ENCODE measurements at places on chromosomes 4 and X.
A peak's percentile ranks its signal among the peaks of the same experiment; 100 is the strongest.

GRCh38 chr4:3009422-3009821 is 46.1 kb downstream of the GRK4 start:
- DNase-seq = no peak

DNA sequence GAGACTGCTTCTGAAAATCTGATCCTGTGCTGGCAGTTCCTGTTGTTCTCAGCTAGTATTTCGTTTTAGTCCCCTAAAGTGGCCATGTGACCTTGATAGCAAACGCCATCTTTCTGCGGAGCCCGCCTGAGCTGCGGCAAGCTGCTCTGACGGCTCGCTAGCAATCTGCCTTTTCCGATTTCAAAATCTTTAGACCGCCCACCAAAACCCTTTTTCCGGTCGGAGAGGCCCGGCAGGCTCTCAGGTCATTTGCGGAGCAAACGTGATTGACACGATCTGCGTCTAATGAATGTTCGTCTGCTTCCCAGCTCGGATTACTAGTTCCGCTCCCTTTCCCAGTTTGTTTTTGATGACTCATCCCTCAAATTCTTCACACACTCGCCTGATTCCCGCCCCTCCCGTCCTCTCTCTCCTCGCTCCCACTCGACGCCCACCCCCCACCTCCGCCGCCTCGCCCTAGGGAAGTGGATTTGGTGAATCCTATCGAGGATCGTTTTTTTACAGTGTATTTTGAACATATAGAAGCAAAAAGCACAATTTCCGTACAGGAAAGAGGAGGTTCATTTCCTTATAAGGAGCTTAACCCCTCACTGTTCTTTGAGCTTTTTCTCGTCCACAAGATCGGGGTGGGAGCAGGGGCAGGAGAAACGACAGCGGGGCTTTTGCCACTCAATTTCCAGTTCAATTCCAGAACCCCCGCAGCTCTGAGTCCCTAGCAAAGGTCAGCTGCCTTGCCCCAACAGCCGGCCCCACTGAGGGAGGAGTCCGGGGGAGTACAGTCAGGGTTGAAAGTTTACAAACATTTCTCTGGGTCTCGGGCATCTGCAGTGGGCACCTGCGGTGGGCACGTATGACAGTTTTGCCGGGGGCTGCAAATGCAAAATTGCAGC is 37.5 kb downstream of the NLGN3 start:
- DNase-seq = peak; percentile 95

- no peak for DNase-seq
Measured at GRCh38 chrX:130637591-130637990, 235.8 kb downstream of the RBMX2 start.

DNA sequence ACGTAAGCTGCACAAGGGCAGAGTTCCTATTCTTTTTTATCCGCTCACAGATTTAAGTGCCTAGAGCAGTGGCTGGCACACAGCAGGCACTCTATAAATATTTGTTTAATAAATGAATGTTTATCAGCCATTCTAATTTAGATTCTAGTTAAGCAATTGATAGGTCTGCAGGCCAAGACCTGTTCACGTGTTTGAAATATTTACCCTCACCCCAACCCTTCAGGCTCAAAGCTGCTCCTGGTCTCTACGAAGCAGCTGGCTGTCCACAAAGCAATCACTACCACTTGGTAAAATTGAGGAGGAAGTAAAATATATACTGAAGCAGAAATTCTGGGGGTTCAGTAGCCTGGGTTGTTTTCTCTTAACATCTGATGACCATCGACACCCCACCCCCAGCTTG is 158.1 kb downstream of the MGST2 start:
- no peak for DNase-seq

DNA sequence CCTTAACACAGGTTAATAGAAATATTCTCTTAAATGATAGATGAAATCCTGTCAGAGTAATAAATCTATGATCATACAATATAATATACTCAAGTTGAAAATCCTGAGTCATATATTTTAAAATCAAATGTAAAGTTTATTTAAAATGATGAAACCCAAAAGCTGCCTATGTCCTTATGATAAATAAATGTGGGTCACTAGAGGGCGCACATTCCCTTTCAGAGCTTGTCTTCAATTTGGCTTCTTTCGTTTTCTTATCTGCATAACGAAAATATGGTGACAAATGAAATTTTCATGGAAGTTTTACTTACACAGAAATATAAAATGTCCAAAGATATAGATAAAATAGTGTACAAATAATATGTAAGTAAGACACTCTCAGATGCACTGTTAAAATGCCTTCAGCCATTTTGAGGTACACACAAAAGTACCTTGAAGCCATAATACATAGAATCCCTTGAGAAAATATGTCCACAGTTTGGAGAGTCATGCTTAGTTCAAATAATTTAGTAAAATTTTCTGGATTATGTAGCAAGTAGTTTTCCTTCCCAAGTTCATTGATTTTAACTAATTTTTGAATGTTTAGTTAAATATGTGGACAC is 680.4 kb downstream of the DMD start:
- DNase-seq = peak; percentile 3

DNA sequence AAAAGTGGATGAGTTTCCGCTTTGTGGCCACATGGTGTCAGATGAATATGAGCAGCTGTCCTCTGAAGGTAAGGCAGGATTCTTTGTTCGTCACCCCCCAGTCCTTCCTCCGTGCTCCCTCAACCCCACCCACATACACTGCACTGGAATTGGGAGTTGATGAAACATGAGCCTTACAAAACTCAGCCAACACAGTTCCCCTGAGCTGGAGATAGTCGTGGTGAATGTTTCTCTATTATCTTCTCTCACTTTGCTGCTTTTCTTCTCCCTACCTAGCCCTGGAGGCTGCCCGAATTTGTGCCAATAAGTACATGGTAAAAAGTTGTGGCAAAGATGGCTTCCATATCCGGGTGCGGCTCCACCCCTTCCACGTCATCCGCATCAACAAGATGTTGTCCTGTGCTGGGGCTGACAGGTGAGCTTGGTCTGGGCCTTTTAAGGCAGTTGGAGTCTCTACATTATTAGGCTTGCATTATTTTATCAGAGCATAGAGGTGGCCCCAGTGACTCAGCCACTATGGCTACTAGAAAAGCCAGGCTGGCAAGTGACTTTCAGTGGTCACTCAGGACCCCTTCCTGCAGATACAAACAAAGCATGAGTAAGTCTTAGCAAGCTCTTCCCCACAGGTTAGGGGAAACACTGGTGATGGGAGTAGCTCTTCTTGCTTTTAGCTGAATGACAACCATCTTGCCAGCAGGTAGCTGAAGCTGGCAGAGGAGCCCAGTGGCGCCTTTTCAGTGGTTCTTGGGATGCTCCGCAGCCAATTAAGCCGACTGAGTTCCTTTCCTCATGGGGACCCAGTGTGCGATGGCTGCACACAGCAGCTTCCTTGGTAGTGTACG is 1.6 kb downstream of the RPL10 start:
- no peak for DNase-seq

DNA sequence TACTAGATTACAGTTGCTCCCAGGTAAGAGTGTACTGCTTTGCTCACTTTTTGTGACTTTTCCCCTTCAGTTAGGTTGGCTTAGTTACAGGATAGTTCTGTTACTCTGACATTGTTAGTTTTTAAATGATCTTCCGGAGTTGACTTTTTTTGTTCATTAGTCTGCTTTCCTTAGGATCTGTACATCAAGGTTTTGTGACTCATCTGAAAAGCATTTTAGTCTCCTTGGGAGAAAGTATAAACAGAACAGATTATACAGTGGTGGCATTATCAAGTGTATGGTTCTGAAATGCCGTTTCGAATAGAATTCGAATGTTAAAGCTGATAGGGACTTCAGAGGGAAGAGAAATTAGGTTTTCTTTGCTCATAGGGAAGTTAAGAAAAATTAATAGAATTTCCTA is 63.3 kb downstream of the USP9X start:
- peak; percentile 33 for DNase-seq

GRCh38 chrX:81261576-81261975 is 59.7 kb downstream of the SH3BGRL start:
- peak; percentile 19 for DNase-seq

- DNase-seq = peak; percentile 98
Measured at GRCh38 chr4:156476359-156476758, 495.2 kb downstream of the PDGFC start.

- DNase-seq = no peak
Measured at GRCh38 chrX:386239-386767, 404 bp downstream of the PPP2R3B start.

DNA sequence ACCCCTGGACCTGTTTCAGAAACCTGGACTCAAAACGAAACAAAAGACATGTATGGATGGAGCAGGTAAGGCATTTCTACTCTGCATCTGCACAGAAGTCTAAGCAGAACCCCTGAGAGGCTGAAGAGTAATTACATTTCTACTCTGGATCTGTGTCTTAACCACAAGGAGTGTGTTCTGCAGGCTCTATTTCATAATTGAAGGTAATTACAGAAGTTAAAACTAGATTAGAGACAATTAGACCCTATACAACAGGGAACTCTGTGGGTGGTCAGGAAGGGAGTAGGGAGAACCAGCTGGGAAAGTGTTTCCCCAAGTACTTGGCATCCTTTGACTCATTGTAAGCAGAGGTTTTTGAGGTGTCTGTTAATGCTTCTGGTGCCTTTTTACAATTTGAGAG is 69.8 kb downstream of the IGSF1 start:
- no peak for DNase-seq

- no peak for DNase-seq
Measured at GRCh38 chr4:1171311-1172227, 814 bp downstream of the SPON2 start.

GRCh38 chr4:40349561-40350198 is 14.5 kb downstream of the CHRNA9 start:
- peak; percentile 49 for DNase-seq

GRCh38 chrX:35166023-35166422 is 223.4 kb downstream of the FAM47B start:
- DNase-seq = no peak

- DNase-seq = no peak
Measured at GRCh38 chrX:135522132-135522530, 1.7 kb downstream of the INTS6L start.

DNA sequence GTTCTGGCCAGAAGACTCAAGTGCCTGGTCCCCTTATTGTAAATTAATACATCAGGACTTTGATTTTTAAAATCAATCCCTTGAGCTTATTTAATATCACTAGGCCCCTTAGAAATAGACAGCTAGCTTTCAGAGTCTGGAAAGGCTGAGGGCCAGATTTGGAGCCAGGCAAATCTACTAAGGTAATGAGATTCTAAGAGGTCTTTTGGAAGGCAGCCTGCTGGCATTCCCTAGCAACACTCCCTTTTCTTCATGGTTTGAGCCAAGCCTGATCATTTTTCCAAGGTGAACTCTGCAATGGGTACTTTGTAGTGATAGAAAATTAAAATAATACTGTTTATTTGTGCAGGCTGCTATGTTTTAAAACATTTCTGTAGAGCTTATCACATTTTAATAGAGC is 378.5 kb downstream of the FAT4 start:
- DNase-seq = no peak

GRCh38 chr4:185587427-185588161 is 52.3 kb upstream of the PDLIM3 start:
- DNase-seq = no peak

GRCh38 chr4:81565142-81565870 is 93.6 kb upstream of the RASGEF1B start:
- DNase-seq = no peak

DNA sequence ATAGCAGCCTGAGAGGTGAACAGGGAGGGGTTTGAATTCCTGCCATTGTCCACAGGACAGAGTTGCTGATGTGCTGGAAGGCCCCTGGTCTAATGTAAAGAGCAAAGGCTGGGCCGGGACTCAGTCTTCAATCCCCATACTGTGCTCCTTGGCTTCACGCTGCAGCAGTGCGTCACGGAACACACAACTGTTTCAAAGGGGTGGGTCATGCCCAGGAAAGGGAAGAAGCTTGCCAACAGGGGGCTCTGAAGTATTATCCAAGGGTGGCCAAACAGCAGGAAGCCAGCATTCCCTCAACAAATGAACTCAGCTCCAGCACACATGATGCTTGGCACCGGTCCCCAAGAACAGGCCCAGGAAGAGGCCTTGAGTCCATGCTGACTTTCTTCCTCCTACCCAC is 122.5 kb downstream of the NFKB1 start:
- peak; percentile 8 for DNase-seq

- DNase-seq = no peak
Measured at GRCh38 chr4:4838051-4838935, 21.2 kb upstream of the MSX1 start.

DNA sequence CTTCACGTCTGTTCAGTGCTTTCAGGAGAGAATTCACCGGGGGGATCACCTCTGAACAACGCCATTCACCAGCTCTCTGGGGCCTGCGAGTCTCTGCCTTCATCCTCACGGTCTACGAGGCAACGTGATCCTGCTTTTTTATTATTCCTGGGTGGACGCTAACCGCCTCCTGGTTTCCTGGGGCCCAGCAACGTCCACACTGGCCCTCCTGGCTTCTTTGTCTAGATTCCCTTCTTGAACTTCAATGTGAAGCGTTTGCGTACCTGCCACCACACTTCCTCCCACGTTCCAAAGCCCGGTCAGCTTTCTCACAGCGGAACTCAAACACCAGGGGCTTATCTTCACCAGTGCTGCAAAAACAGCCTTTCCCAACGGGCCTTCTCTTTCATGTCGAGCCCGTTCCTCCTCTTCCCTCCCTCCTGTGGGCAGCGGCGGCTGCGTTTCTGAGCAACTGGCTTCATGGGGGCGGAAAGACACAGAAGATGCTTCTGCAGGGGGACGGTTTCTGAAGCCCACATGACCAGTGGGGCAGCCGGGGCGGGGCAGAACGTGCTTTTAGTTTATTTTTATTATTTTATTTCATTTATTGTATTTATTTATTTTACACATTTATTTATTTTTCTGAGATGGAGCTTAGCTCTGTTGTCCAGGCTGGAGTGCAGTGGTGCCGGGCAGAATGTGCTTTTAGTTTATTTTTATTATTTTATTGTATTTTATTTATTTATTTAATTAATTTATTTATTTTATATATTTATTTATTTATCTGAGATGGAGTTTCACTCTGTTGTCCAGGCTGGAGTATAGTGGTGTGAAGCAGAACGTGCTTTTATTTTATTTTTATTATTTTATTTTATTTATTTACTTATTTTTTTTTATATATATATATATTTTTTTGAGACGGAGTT is 64.6 kb downstream of the CRLF2 start:
- DNase-seq = no peak

- no peak for DNase-seq
Measured at GRCh38 chrX:103098488-103098887, 5.5 kb upstream of the NXF3 start.

GRCh38 chr4:136106753-136107152 is 1425.5 kb downstream of the PCDH18 start:
- no peak for DNase-seq

DNA sequence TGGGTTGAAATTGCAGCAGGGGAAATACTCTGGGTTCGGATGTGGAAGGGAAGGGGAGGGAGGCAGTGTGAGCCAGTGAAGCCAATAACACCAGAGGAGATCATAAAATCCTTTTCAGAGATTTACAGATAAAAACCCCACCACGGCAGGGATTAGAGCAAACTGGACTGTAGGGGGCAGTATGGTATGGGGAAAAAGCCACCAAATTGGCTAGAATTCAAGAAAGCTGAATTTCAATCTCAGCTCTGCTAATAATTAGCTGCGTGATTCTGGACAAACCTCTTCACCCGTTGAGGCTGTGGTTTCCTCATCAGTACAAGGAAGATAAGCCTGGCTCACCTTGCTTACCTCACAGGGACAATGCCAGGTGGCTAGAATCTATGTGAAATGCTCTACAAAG is 108.1 kb downstream of the ATG4A start:
- peak; percentile 1 for DNase-seq

- DNase-seq = no peak
Measured at GRCh38 chr4:5908876-5909427, 16.1 kb upstream of the CRMP1 start.

- no peak for DNase-seq
Measured at GRCh38 chr4:105387466-105387865, 86.4 kb downstream of the PPA2 start.
